ENCODE measurements at places on chromosomes 12 and 14.

DNA sequence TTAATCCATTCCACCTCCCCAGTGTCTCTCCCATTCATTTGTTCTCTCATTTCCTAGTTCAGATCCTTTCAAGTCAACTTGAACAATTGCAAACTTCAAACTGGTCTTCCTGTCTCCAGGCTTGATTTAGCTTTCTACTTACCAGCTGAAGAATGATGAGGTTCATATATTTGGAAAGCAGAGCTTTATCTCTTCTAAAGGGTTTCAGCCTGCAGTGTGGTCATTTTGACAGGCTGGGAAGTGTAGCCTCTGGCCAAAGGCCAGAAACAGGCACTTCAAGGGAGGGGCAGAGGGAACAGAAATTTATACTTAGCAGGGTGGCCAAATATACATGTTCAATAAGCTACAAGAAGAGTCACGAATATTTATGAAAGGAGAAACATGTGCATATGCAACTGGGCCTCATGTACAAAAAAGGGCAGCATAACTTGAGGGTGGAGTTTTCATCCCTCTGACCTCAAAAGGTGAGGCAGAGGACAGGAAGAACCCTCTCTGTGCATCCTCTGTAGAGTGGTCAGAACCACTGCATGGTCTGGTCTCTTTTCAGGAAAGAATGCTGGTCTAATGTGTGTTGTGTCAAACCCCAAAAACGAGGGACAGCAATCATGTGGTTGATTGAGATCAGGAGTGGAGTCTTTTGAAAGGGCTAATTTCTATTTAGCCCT lies 34.0 kb upstream of the HECTD1 start:
- DNase-seq, result no peak

- no peak for DNase-seq
Measured at GRCh38 chr14:74853581-74853980, 22.4 kb downstream of the PROX2 start.

DNA sequence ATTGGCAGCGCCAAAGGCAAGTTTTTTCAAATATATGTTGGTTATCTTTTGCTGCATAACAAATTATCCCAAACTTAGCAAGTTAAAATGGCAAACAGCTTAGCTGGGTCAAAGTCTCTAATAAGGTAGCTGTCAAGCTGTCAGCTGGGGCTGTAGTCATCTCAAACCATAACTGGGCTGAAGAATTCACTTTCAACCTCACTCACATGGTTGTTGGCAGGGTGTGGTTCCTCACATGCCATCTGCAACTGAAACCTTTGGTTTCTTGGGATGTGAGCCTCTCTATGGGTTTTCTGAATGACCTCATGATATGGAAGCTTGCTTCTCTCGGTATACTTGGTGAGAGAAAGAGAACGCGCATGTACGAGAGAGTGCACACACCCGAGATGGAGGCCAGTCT lies 125.4 kb downstream of the LRIG3 start:
- DNase-seq, result no peak

- no peak for DNase-seq
Measured at GRCh38 chr12:30178916-30179315, 395.2 kb upstream of the TMTC1 start.

DNA sequence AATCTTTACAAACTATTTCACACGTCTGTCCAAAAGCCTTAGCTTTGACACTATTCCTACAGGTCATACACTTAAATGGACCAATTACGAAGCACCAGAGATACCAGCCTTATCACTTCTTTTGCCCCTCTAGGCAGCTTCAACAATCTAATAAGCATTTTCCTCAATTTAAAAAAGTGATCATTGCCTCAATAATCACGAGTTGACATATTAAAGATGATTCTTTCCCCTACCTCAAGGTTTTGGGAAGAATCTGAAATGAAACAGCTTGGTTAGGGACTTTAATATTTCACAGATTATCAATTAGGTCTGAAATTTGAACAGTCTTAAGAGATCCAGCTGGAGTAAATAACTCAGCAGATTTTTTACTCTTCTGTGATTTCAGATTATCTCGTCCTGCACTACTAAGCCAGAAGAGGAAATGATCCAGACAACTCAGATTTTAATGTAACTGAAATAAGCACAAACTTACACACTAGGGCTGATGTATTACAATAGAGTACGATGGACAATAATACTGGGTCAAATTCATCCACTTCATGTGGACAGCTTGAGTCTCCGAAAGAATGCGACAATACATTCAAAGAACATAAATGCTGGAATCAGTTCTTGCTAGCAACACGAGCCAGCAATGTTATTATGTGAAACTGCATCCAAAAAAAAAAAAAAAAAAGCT lies 15.9 kb downstream of the UBE2N start:
- no peak for DNase-seq
